Ammon's horn (tissue), 1 donor: ENCODE measurements at places on chromosomes 7 and 10.

- no peak for DNase-seq
Observed at GRCh38 chr10:70448236-70448635, 6.8 kb upstream of the NODAL start.

- no peak for DNase-seq
Observed at GRCh38 chr10:17088118-17088806, 41.3 kb downstream of the CUBN start.

GRCh38 chr10:12729885-12730284, 271.6 kb downstream of the CCDC3 start:
- no peak for DNase-seq

DNA sequence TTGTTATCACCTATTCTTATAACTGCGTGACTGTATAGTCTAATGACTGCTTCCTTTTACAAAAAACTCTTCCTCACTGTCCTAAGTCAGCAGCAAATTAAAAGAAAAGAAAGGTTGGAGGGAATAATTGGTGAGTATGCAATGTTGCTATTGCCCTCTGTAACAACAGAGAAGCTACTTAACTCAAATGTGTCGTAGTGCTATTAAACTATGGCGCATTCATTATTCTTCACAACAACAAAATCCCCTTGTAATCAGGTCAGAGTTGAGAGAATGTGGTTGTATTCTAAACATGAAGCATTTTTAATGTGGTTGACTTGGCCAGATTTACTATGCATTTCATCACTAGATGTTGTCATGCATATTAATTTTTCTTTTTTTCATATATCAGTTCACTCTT, 897.8 kb upstream of the PHF14 start:
- peak; percentile 35 for DNase-seq

GRCh38 chr7:20787660-20788419, 1.2 kb upstream of the SP8 start:
- no peak for DNase-seq

DNA sequence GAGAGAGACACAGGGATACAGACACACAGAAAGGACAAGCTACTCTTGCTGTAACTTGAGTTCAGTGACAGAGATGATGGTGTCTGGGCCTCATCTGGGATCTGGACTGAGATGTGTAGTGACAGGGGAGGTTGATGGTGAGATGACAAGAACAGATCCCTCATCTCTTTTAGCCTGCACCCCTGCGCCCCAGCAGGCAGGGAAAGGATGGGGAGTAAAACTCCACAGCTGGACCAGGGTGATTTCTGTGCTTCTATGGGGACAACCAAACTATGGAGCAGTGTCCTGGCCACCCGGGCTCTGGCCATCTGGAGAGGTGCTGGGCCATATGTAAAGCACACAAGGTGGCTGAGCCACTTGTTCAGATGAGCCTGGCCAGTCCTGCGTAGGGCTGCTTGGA, 4.5 kb upstream of the LRRC18 start:
- no peak for DNase-seq

DNA sequence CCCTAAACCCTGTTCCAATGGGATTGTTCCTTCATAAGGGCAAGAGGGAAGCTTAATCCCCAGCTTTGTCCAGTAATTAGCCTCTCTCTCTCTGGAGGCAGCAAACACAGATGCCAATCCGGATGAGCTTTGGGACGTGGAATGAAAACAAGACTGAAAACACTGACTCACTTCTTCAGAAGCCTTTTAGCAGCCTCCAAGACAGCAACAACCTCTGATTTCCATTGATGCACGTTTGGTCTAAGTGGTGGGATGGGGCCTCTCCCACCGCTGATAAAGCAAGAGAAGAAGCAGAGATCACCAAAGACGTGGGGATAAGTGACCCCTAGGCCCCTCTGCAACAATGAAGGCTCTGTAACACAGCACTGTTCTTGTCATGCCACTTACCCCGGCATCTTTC, 5.8 kb upstream of the GFRA1 start:
- no peak for DNase-seq

DNA sequence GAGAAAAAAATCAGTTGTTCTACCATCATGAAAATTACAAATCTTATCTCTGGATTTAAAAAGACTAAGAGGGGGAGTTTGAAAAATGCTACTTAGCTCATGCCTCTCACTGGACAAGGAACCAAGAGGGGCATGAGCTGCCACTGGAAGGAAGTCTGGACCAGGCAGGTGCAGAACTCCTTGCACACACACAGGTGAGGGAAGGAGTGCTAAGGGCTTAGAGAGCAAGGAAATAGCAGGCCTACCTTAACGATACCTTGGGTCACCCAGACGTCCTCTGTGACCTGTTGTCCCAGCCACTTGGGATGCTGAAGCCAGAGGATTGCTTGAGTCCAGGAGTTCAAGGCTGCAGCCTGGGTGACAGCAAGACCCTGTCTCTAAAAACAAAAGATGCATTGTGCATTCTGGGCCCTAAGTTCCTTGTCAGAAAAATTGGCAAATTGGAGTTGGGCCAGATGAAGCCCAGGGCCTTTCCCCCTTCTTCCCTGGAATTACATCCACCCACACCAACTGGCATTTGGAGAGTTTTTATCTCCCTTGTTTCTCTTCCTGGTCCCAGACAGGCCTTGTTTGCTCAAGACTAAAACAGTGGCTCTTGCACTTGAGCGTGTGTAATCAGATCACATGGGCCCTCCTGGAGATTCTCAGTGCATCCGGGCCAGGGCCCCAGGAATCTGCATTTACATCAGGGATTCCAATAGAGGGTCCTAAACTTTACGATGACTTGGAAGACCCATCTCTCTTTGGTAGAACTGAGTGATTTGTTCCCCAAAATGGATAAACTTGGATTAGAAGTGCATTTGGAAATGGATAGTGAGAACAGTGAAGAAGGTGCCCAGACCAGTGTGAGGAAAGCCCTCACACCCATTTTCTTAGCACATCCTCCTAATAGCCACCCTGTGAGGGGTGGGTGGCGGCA, 3.0 kb downstream of the DDIT4 start:
- DNase-seq: no peak

DNA sequence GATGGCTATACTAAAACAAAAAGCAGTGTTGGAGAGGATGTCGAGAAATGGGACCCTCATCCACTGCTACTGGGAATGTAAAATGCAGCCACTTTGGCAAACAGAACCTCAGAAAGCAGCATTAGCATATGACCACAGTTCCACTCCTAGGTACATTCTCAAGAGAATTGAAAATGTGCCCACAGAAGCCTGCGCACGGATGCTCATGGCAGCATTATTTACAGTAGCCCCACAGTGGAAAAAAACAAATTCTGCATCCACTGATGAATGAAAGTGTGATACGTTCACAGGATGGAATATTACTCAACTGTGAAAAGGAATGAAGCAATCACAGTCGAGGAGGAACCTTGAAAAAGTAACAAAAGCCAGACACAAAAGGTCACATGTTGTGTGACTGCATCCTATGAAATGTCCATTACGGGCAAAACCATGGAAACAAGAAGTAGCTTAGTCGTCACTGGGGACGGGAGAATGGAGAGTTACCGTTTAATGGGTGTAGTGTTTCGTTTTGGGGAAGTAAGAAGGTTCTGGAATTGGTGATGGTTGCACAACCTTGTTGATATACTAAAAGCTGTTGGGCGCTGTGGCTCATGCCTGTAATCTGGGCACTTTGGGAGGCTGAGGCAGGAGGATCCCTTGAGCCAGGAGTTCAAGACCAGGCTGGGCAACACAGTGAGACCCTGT, 2.5 kb upstream of the UPK3B start:
- DNase-seq: peak; percentile 2

- DNase-seq: no peak
Observed at GRCh38 chr7:133983685-133984419, 143.3 kb upstream of the LRGUK start.

DNA sequence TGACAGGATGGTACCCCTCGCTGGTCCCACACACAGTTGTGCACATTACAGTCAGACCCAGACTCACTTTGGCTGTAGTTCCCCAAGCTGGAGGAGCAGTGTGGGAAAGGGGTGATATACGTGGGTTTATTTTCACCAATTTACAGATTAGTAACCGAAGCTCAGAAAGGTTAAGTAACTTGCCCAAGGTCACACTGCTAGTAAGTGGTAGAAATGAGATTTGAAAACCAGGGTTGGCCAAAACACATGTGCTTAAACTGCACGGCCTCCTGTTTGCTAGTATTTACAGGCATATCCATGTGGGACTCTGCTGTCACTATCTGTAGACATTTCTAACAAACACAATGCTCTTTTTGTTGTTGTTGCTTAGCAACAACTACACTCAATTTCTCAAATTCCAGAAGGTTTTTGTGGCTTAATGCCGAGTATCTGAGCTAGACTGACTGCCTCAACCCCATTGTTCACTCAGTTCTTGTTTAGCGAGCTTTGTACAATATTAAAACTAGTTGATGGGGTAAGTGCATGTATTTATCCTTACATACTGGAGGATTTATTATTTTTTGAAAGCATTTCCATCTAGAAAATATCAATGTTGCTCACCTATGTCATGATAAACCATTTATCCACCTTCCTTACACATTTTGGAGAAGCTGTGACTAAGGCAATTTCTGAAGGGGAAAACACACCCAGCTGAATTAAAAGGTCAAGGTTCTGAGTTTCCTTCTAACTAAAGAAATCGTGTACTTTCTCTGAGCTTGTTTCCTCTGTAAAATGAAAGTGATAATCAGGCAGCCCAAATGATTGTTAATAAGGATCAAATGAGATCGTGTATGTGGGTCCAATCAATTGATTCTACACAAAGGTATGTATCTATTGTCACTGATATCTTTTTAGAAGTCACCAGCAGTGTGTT, 5.3 kb upstream of the TMEM139 start:
- DNase-seq: peak; percentile 91

DNA sequence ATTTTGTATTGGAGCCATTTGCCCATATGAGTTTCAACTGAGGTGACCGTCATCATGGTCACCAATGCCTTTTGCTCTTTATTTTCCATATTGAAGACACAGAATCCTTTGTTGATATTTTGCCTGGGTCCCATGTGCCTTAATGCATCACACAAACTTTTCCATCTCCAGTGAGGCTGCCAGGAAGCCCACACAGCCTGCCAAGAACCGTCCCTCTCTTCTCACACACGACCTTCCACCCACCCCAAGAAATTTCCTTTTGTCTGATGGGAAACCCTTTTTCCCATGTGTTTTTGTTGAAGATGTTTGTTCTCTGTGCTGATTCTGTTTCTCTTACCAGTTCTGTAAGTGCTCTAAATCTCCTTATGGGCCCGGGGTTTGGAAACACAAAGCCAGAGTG, 168.9 kb downstream of the CSTF2T start:
- DNase-seq: no peak

DNA sequence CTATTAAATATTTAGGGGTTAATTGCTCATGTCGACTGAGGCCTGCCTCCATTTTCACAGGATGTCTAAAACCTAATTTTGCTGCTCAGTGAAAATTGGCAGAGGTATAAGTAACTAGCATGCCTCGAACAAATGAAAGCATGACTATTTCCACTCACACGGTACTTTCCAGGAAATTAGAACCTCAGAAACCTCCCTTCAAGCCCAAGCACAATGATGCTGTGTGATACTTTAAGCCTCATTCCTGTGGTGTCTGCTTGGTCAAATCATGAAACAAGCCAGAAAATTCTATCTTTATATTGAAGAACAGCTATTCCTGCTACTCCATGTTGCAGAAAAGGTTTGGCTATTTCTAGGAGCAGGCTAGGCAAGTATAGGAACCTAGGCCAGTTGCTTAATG, 203.0 kb downstream of the SORCS3 start:
- DNase-seq: no peak

DNA sequence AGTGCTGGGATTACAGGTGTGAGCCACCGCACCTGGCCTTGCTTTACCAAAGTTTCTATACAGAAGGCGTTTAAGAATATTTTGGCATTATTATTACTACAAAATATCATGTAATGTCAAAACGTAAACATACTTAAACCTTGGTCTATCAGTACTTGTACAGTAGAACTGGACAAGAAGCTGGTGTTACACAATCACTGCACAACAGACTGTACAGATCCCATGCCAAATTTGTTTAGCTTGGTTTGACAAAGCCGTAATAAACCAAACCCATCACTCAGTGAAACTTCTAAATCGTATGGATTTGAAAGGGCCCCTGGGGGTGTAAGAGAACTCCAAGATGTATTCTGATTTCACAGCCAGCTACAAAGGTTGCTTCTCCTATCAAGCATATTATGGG, 51.8 kb upstream of the RHEB start:
- no peak for DNase-seq

GRCh38 chr10:132107949-132108877, 42.5 kb downstream of the JAKMIP3 start:
- no peak for DNase-seq

GRCh38 chr7:74443543-74444247, 10.0 kb upstream of the GTF2IRD1 start:
- DNase-seq: no peak
